Chondrocyte (in vitro differentiated cells): ENCODE measurements at places on chromosomes 6 and 20.

DNA sequence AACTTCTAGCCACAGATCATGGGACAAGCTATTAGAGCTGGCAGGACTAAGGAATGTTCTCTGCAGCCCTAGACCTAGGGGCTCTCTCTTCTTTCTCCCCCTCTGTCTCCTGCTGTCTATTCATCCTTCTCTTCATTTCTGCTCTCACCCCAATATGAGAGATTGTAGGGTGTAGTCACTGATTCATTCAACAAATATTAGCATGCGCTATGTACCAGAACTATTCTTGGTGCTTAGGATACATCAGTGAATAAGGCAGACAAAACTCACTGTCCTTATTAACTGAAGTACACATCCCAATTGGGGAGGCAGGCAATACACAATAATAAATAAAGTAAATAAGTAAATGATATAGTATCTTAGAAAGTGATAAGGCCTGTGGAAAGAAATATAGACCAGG, 14.7 kb upstream of the SIRPB2 start:
- DNase-seq, result no peak

DNA sequence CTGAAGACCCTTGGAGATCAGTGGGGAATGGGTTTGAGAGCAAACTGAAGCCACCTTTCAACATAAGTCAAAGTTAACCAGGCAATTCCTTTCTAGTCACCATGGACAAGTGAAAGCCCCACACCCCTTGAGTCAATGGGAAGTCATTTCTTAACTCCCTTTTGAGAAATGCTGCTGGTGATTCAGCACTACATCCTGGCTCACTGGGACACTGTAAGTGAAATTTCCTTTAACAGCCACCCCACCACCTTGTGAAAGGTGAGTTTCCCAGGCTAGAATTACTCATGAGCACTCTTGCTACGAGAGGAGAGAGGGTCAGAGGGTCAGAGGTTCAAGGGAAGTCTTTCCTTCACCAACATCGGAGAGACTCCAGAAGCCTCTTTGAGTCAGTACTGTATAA, 93.3 kb upstream of the MARCKS start:
- DNase-seq, result no peak

GRCh38 chr6:17086469-17086868, 15.4 kb upstream of the STMND1 start:
- no peak for DNase-seq

DNA sequence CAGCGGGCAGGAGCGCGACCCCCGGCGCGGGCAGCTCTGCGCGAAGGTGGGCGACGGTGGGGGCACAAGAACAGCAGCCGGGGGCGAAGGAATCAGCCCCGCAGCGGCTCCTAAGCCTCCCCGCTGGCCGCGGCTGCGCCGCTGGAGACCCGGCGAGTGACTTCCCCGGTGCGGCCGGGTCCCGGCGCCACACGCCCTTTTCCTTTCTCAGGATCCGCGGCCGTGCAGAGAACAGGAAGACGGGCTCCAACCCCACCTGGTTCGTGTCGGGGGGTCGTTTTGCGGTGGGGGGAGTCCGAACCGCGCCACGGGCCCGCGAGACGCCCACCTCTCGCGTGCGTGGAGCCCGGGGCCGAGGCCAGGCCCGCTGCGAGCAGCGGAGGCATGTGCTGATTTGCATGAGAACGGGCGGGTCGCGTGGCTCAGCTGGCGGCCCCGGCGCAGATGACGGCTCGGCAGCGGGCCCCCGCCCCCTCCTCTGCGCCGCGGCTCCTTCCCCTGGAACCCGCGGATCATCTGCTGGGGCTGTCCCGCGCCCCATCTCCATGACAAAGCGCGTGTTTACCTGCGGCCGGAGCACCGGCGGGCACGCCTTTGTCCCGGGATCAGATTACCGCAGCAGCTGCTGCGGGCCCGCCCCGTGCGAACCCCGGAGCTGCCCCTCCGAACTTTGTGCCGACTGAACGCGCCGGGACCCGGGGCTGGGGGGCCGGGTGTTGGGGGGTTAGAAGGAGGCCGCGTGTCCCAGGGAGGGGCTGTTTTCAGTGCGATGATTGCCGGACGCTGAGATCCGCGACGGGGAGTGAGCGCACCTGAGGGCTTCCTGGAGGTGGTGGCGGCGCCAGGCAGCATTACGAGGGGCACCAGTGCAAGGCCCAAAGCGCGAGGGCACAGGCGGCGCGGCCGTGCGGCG, 4.9 kb upstream of the DLL1 start:
- no peak for DNase-seq

DNA sequence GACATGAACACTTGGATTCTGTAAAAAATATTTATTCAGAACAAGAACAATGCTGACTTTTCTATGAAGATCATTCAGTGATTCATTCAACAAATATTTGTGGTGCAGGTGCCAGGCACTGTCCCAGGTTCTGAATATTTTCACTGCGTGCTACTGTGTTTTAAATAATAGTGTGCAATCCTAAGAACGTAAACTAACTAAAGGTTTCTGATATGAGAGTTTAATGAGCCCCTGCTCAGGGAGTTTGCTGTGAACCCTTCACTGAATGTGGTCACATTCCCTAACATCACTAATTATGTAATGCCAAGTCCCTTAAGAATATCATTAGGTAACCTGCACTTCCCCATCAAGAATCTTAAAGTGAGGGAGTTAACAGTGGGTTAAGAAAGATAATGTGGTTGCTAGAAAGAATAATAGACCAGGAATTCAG, 1.7 kb upstream of the TMEM170B start:
- no peak for DNase-seq

DNA sequence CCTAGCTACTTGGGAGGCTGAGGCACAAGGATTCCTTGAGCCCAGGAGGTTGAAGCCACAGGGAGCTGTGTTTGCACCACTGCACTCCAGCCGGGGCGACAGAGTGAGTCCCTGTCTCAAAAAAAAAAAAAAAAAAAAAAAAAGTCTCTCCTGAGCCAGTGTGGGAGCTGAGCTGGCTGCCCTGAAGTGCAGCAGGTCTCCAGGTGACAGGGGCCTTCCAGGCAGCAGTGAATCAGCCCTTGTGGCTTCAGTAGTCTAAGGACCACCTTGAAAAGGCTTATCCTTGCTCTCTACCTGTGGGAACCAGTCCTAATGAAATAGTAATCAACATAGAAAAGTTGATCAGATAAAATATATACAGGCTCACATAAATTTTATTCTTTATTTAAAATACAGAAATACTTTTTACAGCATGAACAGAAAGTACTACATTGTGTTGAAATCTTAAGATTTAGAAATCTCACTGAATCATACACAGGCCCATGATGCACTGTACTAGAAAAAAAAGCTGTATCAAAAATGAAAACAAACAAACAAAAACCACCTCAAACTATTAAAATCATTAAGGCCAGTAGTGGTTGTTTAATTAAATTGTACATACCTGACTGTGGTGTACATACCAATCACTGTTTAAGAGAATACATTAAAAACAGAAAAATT, 128.9 kb downstream of the SCML4 start:
- DNase-seq, result no peak

DNA sequence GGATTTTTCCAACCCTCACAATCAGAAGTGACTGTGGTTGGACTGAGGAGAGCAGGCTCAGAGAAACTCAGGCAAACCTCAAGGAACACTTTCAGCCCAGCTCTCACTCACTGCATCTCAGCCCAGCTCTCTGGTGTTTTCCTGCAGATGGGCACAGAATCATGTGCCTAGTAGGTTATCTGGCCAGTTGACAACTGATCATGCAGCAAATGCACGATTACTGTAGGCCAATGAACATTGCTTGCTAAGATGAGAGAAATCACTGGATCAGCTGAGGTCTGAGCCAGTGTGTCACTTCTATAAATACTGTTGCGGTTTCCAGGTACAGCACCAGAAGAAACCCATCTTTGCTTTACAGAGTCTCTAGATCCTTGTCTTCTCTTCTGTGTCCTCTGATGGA, 540.5 kb downstream of the CD83 start:
- no peak for DNase-seq

- DNase-seq, result no peak
Observed at GRCh38 chr6:99184696-99185095, 164.8 kb downstream of the FAXC start.

GRCh38 chr6:25342802-25343201, 63.6 kb downstream of the CARMIL1 start:
- DNase-seq, result no peak

DNA sequence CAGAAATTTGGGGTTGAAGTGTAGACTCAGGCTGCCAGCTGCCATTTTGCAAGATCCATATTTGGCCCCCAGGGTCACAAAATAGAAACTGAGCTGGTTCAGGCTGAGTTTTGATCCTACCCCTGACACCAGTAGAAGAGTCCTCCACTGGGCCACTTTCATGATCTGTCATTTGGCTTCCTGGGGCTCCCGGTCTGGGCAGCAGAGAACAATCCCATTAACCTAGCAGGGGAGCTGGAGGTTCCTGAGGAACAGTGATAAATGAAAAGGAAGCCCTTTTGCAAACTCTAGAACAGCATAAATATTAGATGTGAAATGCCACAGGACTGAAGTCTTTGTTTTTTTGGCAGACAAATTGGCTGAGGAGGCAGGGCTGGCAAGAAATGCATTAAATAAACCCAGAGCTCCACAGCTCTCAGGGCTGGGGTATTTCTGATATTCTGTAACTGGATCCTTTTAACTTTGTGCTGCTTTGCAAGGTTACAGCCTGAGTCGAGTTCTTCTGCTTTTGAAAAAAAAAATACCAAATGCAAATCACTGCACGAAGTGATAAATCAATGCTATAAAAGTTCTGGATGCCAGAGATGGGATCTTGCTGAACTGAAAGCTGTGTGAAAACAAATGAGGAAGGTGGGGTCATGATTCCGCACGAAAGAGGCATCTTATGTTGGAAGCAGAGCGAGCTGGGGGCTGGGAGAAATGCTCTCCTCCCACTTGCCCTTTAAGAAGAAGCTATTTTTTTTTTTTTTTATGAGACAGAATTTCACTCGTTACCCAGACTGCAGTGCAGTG, 64.4 kb downstream of the SULF2 start:
- no peak for DNase-seq
